ENCODE measurements at places on chromosomes 7 and 10. TPM values are rescaled to one million over a fixed set of nuclear protein-coding genes. Genes with fewer than 3 reads are reported as not detected.

- no peak for DNase-seq
Measured at GRCh38 chr10:55631071-55631654, 729.9 kb downstream of the ZWINT start.

DNA sequence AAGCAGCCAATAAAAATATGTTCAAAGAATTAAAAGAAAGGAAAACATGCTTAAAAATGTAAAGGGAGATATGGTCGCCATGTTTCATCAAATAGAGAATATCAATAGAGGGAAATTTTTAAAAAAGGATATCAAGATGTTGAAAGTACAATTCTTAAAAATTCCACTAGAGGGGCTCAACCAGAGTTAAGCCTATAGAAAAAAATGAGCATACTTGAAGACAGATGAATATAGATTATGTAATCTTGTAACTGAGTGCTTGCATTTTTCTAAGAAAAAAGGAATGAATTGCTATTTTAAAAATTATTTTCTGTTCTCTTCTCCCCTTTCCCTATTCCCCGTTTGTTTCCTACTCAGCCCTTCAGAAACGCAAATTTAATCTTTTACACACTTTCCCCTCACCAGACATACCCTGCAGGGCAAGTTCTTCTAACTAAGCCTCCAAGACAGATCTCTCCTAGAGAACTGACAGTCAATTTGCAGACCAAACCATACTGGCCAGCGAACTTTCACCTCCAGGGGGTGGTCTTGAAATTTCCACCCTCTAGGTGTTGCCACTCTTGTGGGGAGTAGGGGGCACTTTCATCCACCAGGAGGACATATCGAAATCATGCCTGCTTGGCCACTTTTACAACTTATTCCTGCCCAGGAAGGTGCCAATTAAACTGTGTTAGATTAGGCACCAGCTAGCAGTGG is 67.7 kb downstream of the NSUN6 start:
- DNase-seq, result no peak

GRCh38 chr10:53230651-53231050 is 458.1 kb upstream of the MBL2 start:
- DNase-seq, result no peak

DNA sequence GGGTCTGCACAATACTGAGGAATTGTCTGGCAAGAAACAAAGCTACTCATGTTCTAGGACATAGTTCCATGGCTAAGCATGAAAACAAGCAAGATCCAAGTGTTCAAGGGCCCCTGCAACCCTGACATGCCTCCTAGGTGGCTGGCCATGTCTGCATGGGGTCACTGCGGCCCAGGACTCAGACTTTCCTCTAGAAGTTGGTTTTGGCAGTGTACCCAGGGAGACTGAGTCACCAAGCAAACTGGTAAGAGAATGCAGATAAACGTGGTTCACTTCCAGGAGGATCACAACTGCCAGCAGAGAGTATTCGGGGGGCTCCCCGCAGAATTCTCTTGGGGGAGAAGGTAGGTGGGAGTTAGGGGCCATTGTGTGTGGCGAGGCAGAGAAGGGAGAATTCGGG is 7.4 kb upstream of the PFKFB3 start:
- peak; percentile 88 for DNase-seq

DNA sequence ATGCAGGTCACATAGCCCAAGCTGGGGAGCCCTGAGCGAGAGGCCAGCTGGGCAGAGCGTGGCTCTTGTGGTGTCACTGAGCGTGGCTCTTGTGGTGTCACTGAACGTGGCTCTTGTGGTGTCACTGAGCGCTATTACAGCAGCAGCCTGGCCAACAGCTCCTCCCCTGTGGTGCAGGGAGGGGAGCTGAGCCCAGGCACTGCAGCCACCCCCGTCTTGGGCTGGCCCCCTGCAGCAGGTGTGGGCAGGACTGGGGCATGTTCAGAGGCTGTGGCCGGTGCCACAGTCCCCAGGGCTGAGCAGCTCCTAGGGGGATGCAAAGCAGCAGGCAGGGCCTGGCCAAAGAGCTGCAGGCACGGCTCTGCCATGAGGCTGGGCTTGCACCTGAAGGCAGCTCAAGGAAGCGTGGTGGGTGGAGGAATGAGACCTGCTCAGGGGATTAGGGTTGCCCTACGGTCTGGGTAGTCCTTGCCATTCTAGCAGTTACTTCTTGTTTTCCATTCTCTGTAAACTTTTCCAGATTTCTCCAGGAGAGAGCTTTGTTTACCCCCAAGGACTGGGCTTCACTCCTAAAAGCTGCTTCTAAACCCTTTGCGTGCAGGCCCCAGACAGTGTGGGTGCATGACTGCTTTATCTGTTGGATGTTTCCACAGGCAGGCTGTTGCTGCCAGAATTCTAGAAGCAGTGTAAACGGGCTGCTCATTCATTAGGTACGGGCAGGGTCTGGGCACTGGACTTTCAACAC is 29.2 kb downstream of the ZNF783 start:
- no peak for DNase-seq

- DNase-seq, result no peak
Measured at GRCh38 chr7:55086413-55087201, 67.8 kb downstream of the EGFR start.

The MYH16 gene
- not detected for total RNA-seq

DNA sequence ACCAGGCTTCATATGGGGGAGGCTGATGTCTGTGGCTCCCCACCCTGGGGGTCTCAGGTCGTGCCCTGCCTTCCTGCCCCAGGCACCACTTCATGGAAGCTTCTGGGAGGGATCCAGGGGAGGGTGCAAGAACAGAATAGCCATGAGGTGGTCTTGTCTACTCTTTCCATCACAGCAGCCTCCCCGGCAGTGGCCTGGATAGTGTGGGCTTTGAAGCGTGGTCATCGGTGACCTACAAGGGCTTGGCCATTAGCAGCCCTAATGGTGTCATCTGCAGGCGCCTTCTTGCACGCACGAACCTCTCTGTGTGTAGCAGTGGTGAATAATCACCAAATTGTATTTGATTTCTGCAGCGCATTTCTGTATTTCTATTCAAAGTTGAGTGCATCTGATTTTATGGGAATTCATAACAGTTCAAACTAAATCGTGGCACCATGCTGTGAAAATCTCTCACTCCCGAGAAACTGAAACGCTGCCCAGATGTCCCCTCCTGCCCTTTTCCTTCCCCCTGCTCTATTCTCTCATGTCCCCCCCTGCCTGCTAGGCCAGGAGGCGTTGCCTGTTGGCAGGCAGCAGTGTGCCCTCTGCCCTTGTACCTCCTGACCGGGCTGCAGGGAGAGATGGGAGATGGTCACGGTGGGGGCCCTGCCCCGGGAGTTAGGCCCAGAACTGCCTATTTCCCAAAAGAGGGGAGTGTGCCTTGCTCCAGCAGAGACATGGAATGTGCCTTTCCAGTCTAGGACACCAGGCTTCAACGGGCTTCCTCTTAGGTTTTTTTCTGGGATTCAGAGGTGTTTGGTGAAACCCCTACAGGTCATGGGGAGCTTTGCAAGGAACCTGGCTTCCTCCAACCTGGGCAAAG is 34.8 kb downstream of the CDH23 start:
- DNase-seq, result no peak

- DNase-seq, result no peak
Measured at GRCh38 chr10:84537447-84537931, 209.1 kb downstream of the CCSER2 start.

The TACR2 gene
- total RNA-seq, result 6.1 TPM

The CLDN3 gene
- total RNA-seq, result not detected

The MAT1A gene
- not detected for total RNA-seq

DNA sequence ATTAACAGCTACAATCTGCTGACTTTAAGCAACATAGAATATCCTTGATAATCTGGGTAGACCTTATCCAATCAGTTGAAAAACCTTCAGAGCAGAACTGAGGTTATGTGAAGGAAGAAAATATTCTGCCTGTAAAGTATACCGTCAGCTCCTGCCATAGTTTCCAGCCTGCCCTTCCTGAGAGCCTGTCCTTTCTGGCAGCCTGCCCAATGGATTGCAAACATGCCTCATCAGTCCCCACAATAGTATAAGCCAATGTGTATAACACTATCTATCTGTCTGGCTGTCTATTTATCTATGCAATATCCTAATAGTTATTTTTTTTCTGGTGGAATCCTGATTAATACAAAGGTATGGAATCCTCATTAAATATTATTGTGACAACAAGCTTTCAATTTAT is 489.2 kb upstream of the KCND2 start:
- no peak for DNase-seq

The CPA2 gene
- total RNA-seq, result not detected

GRCh38 chr7:22833957-22834356 is 11.3 kb upstream of the TOMM7 start:
- DNase-seq, result no peak

DNA sequence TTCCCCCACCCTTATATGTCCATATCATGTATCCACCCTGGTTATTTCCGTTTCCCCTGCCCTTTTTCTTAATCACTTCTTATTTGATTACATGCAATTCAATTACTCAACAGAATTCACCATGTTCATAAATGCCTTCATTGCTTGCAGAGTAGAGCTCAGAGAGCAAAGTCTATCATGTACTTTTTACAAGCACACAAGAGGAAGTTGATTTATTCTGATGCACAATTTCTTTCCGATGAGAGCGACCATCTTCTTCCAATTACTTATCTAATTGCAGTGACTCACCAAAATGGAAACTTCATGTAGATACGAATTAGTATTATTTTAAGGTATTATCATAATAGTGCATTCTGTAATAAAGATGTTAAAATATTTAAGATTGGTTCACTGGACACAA is 430.5 kb upstream of the KLF6 start:
- DNase-seq, result no peak

The AGMO gene
- total RNA-seq, result 0.98 TPM

DNA sequence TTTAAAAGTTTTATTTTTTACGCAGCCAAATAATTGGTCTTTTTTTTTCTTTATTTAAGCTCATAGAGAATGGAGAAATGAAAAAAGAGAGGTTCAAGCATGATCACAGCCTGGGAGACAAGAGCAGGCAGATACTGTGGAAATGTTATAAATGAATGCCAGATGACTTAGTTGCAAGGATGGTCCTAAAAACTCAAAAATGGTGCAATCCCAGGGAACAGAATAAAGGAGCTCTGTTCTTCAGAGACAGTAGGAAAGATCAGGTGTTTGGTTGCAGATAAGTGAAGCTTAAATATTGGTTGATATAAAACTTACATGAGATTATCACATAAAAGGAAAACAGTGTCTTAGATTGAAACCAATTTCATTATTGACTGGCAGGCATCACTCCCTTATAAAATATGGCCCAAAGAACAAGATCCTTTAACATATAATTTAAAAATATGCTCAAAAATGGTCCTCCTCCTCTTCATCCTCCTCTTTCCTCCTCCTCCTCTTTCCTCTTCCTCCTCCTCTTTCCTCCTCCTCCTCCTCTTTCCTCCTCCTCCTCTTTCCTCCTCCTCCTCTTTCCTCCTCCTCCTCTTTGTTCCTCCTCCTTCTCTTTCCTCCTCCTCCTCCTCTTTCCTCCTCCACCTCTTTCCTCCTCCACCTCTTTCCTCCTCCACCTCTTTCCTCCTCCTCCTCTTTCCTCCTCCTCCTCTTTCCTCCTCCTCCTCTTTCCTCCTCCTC is 18.6 kb downstream of the GNAT3 start:
- DNase-seq, result no peak

- DNase-seq, result no peak
Measured at GRCh38 chr10:6877336-6877721, 297.3 kb upstream of the PRKCQ start.

The FAM170B gene
- not detected for total RNA-seq

GRCh38 chr10:82827901-82828300 is 952.9 kb downstream of the NRG3 start:
- DNase-seq, result no peak

DNA sequence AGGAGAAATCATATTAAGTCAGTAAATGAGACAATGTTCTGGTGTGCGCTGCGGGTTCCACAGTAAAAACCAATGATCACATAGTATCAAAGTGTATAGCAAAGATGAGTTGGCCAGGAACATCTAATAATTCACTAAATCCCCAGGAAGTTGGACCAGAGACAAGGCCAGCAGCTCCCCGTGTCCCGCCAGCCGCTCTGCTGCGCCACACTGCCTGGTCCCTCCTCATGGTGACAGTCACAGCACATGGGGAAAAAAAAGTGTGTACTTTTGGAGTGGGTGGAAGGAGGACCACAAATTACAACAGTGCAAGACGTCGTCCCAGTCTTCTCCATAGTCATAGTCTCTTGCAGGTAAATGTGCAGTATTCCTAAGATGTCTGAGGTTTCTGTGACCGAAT is 239.0 kb upstream of the RNF32 start:
- DNase-seq, result no peak

The SORBS1 gene
- total RNA-seq, result 116 TPM

DNA sequence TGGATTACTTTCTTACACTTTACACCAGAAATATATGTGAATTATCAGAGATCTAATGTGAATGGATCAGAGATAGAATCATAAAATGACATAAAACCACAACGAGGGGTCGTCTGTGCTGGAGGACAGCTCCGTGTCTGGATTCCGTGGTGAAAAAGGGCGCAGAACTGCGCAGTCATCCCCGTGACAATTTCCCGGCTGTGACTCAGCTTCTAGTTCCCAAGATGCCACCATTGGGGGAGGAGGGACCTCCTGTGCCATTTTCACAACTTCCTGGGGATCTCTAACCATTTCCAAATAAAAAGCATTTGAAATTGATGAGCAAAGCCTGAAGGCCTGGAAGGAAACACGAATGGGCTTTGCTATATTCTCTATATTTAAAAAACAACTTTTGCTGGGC is 72.1 kb downstream of the PDGFA start:
- no peak for DNase-seq

The PDLIM1 gene
- total RNA-seq, result 181 TPM

DNA sequence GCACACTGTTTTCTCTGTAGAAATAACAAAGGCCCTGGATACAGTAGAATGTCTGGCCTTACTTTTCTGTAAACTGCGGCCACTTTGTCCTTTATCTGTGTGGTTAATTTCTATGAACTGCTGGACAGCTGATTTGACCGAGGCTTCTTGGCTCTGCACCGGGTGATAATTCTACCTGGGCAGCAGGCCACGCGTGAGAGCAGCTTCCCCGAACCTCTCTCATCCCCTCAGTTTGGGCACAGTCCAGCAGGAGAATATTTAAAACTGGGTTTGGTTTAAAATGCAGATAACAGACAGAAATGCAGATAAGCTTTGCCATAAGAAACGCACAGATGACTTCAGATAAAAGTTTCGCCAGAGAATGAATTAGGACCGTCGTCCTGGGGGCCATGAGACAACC is 81.0 kb downstream of the CELF2 start:
- no peak for DNase-seq

GRCh38 chr10:100448951-100449350 is 13.9 kb upstream of the WNT8B start:
- no peak for DNase-seq

GRCh38 chr7:103719070-103719469 is 270.4 kb downstream of the RELN start:
- DNase-seq, result no peak

The CHAT gene
- total RNA-seq, result not detected
